ENCODE measurements at places on chromosomes 7 and 10.

GRCh38 chr7:143012409-143012808 is 14.5 kb downstream of the OR9A2 start:
- DNase-seq: no peak

DNA sequence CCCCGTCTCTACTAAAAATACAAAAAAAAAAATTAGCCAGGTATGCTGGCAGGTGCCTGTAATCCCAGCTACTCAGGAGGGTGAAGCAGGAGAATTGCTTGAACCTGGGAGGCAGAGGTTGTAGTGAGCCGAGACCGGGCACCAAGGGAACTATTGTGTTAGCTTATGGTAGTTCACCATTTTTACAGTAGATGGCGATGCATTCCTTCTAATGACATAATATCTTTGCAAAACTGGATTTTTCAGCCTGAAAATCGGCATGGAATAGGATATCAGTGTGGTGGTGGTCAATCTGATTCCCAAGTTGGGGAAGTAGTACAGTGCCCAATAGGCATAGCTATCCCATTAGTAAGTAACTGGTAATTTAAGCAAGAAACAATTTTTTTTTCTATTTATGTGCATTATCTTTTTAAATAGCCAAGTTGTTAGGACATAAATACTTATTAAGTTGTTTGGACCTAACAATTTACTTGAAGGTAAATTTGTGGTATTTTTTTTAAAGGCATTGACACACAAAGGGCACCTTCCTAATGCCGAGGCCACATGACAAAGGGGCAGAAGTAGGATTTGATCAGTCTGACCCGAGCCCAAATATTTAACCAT is 17.6 kb upstream of the IMPDH1 start:
- DNase-seq: peak; percentile 48

- DNase-seq: no peak
These were observed 92.6 kb upstream of the TCF7L2 start for GRCh38 chr10:112857493-112857892.

- no peak for DNase-seq
These were observed 404.3 kb downstream of the SFMBT2 start for GRCh38 chr10:7006566-7006965.

DNA sequence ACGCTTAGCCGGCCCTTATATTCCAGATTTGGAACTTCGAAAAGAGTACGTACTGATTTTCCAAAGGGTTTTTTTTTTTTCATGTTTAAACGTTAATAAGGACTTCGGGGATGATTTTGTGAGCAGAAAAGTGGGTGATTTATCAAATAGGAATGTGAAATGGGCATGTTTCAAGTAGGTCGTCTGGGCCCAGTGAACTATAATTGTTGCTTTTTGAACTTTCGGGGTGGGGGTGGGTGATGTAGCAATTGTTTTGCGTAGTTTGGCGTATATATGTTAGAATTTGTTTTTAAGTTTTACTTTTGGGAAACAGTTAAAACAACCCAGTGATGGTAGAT is 299 bp upstream of the PBLD start:
- DNase-seq: no peak

DNA sequence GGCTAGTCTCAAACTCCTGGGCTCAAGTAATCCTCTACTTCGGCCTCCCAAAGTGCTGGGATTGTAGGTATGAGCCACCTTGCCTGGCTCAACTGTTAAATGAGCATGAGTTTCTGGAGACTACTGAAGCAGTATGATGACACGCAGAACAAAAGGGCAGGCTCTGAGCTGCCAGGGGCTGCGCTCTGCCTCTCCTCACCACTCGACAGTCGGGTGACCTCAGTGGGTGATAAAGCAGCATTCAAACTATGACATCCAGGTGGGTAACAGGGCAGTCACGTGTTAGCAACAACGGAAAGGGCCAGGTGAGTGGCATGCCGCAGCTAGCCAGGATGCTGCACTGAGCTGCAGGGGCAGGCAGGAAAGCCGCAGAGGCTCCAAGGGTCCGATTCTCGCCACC is 71.5 kb downstream of the CYTH3 start:
- DNase-seq: no peak

- DNase-seq: no peak
These were observed 63.6 kb upstream of the EFCAB10 start for GRCh38 chr7:105644937-105645336.

GRCh38 chr7:137328373-137329120 is 15.0 kb downstream of the PTN start:
- DNase-seq: peak; percentile 33

DNA sequence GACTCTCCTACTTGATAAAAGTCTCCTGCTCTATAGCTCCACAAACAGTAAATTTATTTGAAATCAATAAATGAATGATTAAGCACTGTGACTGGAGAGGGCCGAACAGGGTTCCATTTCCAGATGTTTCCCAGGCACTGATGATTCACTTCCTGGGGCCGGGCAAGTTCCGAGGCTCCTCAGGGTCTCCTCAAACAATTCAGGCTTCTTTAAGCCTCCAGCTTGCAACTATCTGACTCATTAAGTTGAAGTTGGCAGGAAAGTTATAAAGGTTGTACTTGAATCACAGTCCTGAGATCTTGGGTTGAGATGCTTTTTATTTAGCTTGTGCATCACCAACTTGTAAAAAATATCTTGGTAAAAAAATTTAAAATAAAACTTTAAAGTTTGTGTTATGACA is 612.9 kb downstream of the DNAJB6 start:
- DNase-seq: no peak

GRCh38 chr7:120123528-120123927 is 149.4 kb upstream of the KCND2 start:
- DNase-seq: no peak

- DNase-seq: no peak
These were observed 126.9 kb downstream of the TACC2 start for GRCh38 chr10:122115874-122116273.

DNA sequence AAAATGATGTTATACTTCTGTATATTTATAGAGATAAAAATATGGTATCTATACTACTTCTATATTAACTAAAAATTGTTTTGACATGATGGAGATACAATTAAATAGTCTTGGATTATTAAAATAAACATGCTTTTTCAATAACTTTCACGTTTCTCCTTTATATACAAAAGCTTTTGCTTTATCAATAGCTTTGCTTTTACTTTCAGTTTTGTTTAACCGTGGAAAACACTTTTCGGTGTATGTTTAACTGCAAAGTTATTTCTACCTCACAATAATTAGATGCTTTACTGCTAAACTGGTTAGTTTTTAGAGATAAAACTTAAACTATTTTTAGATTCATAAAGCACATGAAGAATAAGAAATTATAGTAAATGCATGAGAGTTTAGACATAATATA is 432.1 kb upstream of the PCDH15 start:
- DNase-seq: no peak

Measured in AG08396 (cell line).